Naive thymus-derived CD8-positive, alpha-beta T cell (primary cell): ENCODE measurements at places on chromosomes 11 and 22.
A peak's percentile ranks its signal among the peaks of the same experiment; 100 is the strongest.

DNA sequence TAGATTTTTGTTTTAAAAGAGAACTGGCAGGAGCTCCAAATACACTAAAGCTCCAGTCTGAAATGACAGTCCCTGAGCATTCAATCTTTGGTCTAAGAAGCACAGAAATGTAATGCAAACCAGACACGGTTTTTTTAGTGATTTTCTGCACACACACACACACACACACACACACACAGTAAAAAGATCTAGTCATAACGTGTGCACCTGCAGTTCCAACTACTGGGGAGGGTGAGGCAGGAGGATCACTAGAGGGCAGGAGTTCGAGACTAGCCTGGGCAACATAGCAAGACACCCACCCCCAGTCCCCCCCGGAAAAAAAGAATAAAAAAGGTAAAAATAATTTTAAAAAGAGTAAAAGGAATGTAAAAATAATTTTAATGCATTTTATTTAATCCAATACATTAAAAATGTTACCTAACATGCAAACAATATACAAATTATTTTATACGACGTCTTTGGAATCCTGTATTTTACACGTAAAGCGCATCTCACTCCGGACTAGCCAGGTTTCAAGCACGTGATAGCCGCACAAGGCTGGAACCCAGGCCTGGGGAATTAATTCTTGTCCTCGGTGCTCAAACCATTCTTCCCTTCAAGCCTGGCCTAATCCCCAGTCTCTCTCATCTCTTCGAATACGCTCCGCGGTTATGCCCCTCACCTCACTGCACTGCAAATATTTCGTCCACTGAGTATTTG is 762 bp upstream of the TBC1D22A start:
- DNase-seq: no peak

DNA sequence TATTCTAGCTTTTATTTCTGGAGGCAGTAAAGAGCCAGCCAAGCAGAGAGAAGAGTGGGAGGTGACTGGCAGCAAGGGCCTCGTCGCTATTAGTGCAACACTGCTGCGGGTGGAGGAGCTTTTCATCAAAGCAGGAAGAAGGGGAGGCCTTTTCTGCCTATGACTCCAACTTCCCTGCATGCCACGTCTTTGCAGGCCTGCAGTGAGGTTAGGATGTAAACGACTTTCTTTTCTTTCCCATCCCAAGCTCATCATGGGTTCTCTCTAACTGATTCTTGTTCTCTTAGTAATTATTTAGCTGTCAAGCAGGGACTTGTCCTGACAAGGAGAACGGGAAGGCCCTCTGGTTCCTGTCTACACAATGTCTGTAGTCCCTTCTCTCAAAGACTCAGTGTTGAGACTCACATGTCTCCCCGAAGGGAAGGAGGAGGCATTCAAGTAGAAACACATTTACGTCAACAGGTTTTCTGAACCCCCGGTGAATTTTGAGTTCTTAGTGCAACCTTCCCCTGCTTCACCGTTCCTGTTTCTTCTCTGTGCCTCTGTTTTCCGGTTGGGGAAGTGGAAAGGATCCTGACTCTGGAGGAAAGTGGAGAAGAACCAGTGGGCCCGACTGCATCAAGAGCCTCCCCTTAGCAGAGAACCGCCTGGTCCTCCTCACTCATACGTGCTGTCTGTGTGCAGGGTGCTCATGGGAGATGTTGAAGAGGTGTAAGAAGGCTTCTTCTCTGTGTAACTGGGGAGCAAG is 56.9 kb downstream of the PACS1 start:
- DNase-seq: peak; percentile 53

- no peak for DNase-seq
Measured at GRCh38 chr11:3093281-3094191, 36.3 kb upstream of the CARS1 start.

DNA sequence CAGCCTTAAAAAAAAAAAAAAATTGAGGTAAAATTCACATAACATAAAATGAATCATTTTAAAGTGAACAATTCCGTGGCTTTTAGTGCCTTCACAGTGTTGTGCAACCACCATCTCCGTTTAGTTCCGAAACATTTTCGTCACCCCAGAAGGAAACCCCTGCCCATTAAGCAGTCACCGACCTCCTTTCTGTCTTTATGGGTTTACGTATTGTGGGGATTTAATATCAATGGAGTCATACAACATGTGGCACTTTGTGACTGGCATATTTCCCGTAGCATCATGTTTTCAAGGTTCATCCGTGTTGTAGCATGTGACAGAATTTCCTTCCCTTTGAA is 65.5 kb downstream of the BCR start:
- DNase-seq: no peak

- no peak for DNase-seq
Measured at GRCh38 chr11:94032725-94033124, 11.6 kb downstream of the HEPHL1 start.

DNA sequence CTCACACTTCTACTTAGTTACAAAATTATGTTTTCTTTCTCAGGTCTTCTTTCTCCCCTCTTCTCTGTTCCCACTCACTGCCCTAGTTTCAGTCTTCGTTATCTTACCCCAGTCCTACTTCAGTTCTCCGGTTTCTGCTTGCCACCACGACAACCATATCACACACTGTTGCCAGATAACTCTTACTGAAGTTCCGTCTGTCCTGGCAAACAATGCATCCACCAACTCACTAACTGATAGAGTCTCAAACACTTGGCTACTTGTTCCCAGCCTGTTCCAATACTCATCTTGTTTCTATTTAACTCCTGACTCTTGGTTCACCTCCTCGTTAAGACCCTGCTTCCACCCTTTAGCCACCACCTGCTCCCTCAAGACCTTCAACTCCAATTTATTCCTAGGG is 164.5 kb downstream of the STK33 start:
- DNase-seq: no peak

DNA sequence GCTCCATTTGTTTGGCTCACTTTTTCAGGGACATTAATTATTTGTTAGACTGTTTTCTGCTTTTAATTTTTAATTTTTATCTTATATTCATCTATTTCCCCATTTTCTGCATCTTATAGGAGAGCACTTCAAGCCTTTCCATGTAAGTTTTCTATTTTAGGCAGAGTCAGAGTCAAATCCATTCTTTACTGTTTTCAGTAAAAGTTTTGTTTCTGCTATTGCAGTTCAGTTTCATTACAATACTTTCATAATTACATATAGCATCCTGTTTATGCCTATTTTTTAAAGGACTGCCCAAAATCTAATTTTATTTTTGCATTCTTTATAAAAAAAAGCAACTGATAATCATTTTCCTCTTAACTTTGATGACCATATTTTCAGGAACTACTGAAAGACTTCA is 3.8 kb upstream of the OR10A5 start:
- DNase-seq: no peak
